ENCODE measurements at places on chromosomes 12 and 14.

DNA sequence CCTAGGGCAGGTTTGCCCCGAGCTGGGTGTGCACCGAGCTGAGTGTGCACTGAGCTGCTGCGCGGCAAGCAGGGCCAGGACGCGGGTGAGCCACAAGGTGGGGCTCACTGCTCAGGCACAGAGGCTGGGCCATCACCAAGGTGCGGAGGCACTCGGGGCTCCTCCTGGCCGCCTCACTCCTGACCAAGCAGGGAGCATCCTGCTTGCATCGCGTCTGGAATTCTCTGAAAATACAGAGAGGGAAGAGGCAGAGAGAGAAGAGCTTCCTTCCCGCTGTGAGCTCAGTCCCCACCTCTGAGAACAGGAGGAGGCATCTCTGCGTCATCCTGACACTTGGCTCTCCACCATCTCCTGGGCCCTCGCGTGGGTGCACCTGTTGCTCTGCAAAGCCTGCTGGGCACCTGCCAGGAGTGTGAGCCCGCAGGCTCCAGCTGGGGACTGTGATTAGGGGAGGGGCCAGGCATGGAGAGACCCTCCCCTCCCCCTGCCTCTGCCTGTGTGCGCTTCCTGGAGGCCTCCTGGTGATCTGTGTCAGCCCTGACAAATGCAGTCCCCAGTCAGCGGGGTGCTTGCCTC lies 116.3 kb downstream of the GLT1D1 start:
- no peak for DNase-seq

DNA sequence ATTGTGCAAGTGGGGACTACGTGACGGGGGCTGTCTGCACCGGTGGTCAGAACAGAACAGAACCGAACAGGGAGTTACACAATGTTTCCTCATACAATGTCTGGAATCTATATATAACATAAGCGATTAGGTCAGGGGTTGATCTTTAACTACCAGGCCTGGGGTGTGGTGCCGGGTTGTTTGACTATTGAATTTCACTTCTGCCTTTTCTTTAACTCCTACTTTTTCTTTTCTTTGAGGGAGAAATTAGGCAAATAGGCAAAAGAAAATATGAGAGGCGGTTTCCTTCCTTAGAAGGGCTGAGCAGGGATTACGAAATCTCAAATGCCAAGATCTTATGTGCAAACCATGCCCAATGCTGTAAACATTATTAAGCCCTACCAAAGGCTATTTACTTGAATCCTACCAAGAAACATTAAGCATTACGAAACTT lies 140.3 kb downstream of the SLC38A6 start:
- no peak for DNase-seq

DNA sequence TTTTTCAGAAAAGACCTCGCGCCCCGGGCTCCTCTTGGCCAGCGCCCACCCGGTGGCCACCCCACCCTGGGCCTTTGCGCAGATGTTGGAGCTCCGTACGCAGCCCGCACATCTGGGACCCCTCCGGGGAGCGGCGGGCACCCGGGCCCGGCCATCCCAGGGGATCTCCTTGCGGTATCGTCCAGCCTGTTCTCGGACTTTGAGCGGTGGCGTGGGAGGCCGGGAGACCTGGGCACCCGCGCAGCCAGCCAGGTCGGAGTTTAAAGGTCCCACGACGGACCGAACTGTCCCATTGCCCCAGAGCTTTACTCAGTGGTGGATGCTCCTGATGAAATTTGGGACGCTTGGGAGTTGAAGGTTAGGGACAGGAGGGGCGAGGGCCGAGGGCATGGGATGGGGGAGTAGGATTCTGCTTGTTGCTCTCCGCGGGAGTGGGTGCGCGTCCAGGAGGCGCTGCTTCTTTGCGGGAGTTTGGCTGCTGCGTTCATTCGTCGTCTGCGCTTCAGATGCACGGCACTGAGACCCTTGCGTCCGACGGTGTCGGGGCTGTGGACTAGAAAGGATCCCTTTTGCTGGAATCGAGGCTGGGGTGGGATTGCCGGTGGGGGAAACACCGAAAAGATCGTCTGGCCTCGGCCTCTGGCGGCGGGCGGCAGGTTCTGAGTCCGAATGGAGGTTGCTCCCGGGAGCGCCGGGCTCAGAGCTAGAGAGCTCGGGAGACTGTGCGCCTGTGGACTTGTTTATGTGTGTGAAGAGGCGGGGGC lies 1.4 kb downstream of the NTF3 start:
- no peak for DNase-seq

DNA sequence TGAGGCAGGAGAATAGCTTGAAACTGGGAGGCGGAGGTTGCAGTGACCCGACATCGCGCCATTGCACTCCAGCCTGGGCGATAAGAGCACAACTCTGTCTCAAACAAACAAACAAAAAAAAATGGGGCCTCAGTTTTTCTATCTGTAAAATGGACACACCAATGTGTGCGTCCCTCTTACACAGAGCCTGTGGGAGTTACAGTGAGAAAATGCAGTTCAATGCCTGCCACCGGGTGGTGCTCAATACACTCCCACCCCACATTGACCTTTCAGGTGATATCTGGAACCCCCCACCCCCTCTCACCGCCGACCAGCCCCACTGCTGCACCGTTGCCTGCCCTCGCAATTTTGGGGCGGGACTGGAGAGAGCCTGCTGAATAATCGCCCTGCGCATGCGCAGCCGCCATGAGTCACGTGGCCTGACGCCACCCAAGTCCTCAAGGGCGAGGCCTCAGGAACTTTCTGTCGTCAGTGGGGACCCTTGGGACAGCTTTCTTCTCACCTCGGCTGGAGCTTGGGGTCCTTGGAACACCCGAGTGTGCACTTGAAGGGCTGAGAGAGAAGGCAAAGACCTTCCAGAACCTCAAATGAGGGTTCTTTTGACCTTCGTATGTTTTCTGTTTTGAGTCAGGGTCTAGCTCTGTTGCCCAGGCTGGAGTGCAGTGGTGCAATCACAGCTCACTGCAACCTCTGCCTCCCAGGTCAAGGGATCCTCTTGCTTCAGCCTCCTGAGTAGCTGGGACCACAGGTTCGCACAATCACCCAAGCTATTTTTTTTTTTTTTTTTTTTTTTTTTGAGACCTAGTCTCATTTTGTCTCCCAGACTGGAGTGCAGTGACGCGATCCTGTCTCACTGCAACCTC lies 14.6 kb upstream of the CABP1 start:
- no peak for DNase-seq

GRCh38 chr12:117360222-117360550 lies 1.2 kb downstream of the NOS1 start:
- DNase-seq: no peak

DNA sequence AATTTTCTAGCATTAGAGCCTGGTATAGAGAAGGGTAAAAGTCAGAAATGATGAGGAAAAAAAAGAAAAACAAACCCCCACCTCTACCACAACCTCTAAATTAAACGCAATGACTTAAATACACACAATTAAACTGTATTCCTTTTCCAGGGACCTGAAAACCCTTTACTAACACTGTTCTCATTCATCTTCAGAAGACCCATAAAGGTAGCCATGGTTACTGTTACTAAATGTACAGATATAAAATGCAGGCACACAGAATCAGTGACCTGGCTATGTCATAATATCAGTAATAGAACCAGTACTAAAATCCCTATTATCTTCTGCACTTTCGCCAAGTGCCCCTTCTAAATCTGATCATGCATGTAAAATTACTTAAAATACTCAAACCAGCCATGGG lies 1.4 kb downstream of the ACIN1 start:
- DNase-seq: no peak

DNA sequence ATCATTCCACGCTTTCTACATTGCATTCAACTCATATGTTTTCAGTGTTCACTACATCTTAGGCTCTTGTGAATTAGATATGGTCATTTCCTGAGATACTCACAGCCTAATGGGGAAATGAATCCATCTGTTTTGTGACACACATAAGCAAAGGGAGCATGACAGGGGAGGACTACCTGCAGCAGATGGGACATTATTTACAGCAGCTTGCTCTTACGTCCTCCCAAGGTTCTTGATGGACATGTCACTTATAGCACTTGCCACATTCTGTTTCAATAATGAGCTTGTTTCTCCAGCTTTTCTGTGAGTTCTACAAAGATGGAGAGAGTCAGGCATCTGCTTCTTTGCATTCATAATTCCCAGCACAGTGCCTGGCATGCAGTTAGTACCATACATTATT lies 1509.6 kb upstream of the TMEM132C start:
- DNase-seq: no peak

- no peak for DNase-seq
Observed at GRCh38 chr12:54038284-54038870, 5.5 kb downstream of the HOXC5 start.

- no peak for DNase-seq
Observed at GRCh38 chr12:62294378-62294777, 34.2 kb downstream of the USP15 start.

GRCh38 chr12:19482551-19483109 lies 43.3 kb downstream of the AEBP2 start:
- no peak for DNase-seq

DNA sequence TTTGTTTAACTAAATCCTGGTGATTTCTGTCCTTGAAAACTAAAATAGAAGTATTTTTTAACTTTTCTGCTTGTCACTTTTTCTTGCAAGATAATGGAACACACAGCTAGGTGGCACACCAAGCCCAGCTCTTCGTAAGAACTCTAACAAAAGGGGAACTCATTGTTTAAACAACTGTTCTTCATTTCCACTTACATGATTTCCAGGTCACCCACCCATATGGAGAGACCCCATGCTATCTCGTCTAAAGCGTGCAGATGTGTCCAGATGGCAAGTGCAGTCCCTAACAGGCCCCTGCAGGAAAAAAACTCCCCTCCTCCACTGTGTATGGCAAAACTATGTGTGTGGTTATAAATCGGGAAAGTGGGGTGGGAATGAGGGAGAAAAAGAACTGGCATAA lies 43.3 kb upstream of the NT5DC3 start:
- DNase-seq: no peak

Data from cerebellar nuclear complex (tissue), 1 donor.